ENCODE measurements at places on chromosomes 16 and 17.

- DNase-seq: peak; percentile 44
Observed at GRCh38 chr16:77206533-77206932, 7.3 kb downstream of the SYCE1L start.

DNA sequence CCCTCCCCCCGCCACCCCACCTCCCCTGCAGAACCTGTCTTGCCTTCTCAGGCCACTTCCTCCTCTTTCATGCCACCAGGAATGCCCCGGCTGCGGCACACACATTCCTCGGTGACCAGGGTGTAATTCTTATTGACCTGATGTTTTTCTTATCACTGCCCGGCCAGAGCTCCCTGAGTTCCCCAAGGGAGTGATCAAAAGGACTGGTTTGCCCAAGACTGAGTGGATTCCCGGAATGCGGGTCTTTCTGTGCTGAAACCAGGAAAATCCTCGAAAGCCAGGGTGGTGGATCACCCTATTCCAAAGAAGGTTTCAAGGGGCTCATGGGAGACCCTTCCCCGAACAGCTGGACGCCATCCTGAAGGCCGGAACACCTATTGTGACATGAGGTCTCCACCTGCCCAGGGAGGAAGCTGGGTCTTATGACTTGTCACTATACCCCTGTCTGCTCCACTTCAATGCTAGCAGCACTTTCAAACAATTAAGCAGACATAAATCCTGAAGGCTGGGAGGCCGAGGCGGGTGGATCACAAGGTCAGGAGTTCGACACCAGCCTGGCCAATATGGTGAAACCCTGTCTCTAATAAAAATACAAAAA is 53.0 kb upstream of the RPL38 start:
- DNase-seq: no peak

DNA sequence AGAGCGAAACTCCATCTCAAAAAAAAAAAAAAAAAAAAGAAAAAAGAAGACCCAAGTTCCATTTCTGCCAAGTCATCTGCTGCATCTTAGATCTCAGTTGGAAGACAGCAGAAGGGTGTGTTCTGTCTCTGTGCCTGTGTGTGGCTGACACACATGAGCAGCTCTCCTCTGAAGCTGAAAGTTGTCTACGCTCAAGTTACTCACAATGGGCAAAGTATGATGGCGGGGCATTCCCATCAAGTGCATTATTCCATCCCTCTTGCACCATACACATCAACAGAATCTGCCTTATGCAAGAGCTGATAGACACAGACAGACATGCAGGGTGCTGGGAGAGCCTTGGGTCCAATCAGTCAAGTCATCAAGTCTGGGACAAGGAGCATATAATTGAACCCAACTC is 402.2 kb downstream of the XYLT1 start:
- DNase-seq: no peak

DNA sequence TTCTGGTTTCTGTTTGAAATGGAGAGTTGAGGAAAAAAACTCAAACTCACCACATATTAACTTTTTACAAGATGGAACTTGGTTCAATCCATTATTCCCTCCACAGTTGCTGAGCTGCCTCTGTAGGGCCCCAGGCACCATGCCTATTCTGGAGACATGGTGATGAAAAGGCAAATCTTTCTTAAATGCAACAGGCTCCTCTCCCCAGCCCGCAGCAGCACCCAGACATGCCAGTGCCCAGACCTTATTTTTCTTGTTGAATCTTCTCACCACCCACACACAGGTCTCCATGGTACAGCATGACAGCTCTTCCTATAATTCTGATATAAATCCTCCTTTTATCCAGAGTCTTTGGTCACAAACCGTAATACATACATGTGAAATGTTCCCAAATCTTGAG is 7.6 kb downstream of the CYTH1 start:
- DNase-seq: no peak

DNA sequence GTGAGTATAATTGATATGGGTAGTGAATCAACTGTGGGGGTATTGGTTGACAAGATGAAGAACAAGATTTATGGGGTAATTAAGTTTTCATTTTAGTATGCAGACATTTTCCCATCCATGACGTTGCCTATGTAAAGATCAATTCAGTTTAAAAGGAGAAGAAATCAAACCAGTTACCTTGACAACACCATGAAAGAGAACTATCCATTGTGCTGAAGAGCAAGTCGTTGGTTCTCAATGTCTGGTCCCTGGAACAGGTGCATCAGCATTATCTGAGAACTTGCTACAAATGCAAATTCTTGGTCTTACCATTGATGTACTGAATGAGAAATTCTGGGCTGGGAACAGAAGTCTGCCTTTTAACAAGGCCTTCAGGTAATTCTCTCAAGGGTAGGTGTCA is 801 bp upstream of the OR4D2 start:
- DNase-seq: no peak

GRCh38 chr16:82584553-82585152 is 42.1 kb upstream of the CDH13 start:
- DNase-seq: no peak

DNA sequence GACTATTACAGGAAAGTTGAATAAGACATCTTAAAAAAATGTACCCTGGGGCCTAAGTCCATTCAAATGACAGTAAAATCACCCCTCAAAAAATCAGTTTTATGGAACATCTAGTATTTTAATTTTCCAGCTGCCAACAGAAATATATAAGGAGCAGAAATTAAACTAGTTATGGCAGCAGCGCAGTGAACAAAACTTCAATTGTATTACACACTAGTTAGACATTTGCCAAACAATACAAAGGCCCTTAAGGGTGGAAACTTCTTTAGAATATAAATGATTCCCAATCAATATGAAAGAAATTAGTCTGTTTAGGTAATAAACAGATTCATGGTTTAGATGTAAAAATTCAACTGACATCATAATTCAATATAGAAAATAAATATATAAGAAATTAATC is 18.1 kb upstream of the RFFL start:
- no peak for DNase-seq

DNA sequence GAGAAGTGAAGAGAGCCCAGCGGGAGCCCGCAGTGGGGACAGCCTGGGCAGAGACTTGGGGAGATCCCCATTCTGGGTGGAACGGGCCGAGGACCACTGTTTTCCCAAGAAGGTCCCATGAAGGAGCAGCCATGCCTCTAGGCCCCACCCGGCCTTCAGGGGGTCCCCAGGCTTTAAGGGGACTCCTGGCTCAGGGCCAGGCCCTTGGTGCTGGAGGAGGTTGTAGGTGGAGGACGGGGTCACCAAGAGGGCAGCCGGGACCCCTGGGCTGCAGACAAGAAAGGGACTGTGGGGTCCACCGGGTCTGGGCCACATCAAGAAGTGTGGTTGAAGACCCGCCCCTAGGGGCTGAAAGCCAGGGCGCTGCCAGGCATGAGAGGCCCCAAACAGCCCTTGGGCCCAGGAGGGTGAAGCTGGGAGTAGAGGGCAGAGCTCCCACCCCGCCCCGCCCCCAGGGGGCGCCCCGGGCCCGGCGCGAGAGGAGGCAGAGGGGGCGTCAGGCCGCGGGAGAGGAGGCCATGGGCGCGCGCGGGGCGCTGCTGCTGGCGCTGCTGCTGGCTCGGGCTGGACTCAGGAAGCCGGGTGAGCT is at the start of gene PRSS21:
PRSS21 (plus strand) TSS at position 487 of the 589 bp plus-strand sequence; CDS start at position 519, 32 bp downstream.
- DNase-seq: no peak

DNA sequence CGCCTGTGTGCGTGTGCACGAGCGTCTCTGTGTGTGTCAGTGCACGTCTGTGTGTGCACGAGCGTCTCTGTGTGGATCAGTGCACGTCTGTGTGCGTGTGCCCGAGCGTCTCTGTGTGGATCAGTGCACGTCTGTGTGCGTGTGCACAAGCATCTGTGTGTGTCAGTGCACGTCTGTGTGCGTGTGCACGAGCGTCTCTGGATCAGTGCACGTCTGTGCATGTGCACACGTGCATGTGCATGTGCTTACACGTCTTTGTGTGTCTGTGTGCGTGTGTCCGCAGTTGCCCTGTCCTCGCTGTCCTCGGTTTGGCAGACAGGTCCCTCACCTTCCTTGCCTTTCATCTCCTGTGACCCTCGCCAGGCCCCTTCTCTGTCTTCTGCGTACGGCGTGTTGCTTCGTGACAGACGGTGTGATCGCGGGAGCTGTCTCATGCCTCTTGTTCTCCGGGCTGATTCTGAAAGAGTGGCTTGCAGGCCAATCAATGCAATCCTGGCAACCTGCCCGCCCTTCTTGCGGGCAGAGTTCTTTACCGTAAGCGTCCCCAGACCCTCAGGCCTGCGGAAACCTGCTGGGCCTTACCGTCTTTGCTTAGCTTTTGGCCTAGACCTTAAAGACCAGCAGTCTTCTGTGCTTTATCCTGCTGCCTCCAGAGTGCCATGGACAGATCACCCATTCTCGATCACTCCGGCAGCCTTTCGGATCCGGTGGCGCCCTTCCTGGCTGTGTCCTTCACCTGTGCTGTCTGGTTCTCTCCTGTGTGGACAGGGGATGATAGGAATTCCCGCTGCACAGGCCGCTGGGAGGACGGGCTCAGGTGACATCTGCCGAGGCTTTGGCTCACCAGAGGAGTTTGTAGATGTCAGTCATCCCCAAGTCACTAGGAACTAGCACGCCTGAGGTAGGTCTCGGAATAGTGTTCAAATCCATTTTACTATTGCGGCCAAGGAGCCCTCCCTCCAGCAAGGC is 18.5 kb downstream of the MLYCD start:
- DNase-seq: no peak

DNA sequence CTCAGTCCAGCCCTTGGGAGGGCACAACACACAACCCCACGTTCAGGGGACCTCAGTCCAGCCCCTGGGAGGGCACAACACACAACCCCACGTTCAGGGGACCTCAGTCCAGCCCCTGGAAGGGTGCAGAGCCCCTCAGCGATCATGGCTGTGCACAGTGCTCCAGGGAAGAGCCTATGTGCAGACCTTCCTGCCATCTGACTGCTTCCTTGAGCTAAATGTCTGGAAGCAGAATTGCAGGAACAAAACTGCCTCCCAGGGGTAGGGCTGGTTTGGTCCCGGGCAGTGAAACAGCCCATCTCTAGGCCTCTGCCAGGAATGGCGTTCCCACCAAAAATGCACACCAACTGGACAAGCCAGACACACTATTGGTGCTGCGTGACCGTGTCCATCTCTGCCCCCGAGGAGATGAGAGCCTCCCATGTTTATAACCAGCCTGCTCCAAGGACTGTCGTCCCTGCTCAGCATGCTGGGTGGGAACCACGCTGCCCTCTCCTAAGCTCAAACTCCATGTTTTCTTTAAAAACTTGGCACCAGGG is 44.0 kb downstream of the ZNF276 start:
- no peak for DNase-seq

DNA sequence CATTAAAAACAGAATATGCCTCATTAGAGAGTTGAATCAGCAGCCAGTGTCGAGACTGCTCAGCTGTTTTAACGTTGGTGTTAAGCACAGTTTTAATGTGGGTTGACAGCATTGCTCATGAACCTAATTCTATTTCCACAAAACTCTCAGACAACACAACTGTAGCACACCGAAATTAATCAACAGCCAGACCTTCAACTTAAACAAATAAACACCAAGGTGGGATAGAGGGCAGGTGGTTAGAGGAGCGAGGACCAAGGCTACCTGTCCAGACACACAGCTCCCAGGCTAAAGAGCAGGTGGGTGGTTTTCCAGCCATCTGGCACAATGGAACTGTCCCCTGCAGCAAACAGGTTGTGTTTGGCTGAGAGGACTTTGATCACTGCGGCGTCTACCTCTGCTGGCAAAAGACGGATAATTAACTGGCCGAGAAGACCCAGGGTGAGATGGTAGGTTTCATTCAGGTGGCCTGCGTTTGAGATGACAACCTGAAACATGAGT is 69.6 kb upstream of the ATP2A3 start:
- DNase-seq: no peak

- no peak for DNase-seq
Observed at GRCh38 chr16:86665319-86665675, 86.9 kb downstream of the FOXL1 start.

DNA sequence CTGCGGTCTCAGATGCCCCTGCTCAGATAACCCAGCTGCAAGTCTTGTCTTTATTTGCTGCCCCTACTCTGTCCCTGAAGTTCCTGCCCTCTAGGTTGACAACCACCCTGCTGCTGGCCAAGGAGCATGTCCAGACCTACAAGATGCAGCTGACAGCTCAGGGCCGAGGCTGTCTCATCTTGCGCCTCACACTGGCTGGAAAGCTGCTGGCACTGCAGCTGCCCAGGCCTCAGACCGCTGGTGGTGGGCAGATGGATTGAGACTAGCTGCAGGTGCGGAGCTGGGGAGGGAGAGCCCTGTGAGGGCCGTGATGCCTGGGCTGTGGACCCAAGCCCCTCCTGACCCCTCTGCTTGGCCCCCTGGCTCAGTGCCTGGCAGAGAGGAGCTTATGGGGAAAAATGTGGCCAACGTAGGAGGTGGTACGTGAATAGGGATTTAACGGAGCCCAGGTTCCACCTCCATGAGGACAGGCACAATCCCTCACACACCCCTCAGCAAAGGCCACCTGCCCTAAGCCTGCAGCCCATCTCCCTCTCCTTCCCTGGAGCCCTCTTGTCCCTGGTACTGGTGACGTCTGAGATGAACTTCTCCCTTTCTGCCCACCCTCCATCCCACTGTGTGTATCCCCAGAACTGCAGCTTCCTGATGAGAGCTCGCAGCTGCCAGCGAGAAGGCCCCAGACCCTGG is 8.3 kb upstream of the GALK1 start:
- no peak for DNase-seq

DNA sequence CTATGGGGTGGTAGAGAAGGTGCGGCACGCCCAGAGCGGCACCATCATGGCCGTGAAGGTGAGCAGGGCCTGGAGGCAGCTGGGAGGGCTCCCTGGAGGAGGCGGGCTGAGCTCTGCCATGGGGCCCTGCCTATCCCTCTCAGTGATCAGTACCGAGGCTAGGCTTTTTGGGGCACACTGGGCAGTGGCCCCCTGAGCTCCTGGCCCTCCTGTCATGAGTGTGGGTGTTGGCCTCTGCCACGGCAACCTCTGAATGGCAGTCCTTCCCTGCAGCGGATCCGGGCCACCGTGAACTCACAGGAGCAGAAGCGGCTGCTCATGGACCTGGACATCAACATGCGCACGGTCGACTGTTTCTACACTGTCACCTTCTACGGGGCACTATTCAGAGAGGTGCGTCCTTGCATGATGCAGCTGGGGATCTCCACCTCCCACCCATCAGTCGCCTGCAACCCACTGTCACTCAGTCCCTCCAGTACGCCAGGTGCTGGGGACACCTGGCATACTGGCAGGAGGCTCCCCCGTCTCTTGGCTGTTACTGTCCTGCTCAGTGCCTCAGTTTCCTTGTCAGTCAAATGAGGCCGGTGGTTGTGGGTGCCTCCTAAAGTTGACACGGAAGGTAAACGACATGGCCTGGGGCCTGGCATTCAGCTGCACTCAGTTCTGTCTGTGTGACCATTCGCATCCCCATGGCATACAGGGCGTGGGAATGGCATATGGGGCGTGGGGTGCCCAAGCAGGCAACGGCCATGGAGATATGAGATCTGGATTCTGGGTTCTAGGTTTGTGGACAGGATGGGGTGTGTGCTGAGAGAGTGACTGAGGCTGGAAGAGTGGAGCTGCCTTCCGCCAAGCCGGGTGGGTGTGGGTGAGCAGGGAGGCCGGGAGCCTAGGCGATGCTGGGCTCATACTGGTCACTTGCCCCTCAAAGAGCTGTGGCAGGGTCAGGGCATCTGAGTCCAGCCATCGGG is 16.4 kb downstream of the MAP2K3 start:
- DNase-seq: no peak

DNA sequence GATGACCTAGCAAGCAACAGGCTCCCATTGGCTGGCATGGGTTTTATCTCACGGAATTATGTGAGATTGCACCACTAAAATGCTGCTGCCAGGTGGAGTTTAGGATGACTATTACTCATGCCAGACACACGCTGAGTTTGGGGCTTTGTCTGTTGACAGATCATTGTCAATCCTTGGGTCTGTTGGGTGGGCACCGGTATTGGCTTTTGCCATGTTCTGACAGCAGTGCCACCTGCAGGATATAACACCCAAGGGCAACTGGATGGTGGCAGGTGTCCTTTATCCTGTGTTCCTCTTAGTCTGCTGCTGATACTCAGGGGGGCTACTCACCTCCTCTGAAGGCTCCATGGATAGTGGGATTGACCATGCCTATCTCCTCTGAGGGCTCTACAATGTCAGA is 221.6 kb upstream of the DYNLRB2 start:
- DNase-seq: no peak

All from hindlimb muscle (tissue), 1 donor.